ENCODE measurements at places on chromosomes 1 and 21.

GRCh38 chr1:117740496-117740895, 134.6 kb downstream of the TENT5C start:
- DNase-seq = no peak

DNA sequence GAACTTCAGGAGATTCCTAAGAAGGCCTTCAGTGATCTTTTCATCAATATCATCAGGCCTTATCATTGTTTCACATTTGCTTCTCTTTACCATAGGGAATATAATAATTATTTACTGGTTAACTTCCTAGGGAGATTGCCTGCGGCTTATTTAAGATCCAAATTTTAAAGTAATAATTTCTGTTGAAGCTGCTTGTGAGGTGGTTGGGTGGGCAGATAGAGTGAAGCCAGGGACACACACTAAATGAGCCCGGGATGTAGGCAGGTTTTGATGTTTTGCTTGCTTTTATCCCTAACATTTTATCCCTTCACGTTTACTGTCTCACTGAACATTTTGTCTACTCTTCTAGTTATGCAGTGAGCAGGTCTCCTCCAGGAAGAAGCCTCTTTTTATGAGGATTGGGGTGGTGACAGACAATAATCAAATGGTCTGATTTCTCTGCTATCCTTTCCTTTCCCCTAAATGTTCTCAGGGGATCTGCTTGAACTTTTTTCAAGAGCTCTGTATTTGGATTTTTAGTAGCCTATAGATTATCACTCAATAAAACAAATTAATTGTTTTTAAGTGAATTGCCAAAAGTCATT, 164.7 kb downstream of the RUNX1 start:
- no peak for DNase-seq

- DNase-seq = peak; percentile 40
These were observed 685 bp upstream of the VAMP4 start for GRCh38 chr1:171742577-171742922.

DNA sequence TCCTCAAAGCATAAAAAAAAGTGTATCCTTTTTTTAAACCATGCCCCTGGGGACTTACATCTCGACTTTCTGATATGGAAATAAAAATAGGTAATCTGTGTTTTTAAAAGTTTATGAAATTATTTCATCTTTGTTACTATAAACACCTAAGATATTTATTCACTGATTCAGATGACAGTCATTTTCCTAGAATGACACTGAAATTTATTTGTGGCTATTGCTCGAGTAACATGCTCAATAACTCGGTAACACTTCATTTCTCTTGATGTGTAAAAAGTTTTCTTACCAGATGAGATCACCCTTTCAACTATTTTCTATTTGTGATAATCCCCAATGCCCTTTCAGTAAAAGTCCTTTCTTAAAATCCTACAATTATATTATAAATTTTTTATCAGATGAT, 495.8 kb downstream of the TTLL7 start:
- no peak for DNase-seq

DNA sequence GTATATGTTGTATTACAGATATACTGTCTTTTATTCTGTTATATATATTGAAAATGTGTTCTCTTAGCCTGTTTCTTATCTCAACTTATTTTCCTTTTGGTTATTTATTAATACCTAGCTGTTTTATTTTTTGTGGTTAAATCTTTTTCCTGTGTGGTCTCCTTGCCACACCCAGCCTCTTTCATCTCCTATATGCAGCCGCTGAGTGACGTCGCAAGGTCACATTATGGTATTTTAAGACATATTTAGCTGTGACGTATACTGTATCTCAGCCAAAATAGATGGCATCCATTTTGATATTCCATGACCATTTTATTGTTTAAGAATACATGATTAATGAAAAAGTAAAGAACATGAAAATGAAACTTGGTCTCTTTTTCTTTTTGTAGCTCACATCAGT, 29.1 kb downstream of the CENPF start:
- no peak for DNase-seq

- no peak for DNase-seq
These were observed 860.0 kb downstream of the LTN1 start for GRCh38 chr21:28132713-28133112.

DNA sequence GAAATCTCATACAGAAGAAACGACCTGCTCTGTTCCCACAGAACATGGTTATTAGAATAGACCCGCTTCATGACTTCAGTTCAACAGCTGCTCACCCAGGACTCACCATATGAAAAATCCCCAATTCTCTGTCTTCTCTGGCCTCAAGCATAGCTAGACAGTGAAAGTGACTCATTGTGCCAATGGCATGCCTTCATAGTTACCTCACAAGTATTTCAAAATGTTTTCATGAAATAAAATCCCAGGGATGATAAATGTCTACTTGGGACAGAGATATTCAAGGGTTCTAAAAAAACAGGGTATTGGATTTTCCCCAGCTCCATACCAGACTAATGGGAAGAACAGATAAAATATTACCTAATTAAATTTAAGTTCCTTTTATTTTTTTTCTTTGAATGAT, 82.3 kb downstream of the NOTCH2 start:
- peak; percentile 95 for DNase-seq

- DNase-seq = peak; percentile 86
These were observed 30.4 kb downstream of the ARID4B start for GRCh38 chr1:235297579-235297978.
